Stimulated activated CD8-positive, alpha-beta memory T cell treated with anti-CD3 and anti-CD28 coated beads, Interleukin-4, amount 100 ng/mL, for 48 hours (primary cell): ENCODE measurements at places on chromosomes 4 and X.

DNA sequence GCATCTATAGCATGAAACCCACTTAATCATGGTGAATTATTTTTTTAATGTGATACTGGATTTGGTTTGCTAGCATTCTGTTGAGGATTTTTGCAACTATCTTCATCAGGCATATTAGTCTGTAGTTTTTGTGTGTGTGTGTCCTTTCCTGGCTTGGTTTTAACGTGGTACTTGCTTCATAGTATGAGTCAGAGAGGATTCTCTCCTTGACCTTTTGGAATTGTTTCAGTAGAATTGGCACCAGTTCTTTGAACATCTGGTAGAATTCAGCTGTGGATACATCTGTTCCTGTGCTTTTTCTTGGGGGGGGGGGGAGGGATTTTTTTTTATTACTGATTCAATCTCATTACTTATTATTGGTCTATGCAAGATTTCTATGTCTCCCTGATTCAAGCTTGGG is 232.0 kb upstream of the KLF8 start:
- no peak for DNase-seq

- DNase-seq = peak; percentile 36
Observed at GRCh38 chrX:103607364-103608305, at the start of gene TCEAL3. Gene TCEAL3, plus strand, starts transcription at chrX:103607963. Its CDS starts 1,102 bp downstream, at chrX:103609065.

DNA sequence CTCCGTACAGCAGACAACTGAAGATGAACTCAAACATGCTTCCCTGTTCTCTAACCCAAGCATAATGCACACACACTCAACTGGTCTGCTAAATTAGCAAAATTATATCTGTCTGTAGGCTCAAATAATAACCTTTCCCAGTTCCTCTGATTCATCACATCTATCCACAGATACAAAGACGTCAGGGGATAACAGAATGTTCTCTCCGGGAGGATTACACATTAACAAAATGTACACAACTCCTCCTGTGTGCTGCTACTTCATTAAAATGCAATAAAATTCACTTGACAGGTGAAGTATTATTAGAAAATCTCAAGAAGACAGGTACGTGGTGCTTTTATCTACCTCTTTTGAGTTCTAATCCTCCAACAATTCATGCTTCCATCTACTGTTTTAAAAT is 57.4 kb downstream of the FAT1 start:
- DNase-seq = no peak

DNA sequence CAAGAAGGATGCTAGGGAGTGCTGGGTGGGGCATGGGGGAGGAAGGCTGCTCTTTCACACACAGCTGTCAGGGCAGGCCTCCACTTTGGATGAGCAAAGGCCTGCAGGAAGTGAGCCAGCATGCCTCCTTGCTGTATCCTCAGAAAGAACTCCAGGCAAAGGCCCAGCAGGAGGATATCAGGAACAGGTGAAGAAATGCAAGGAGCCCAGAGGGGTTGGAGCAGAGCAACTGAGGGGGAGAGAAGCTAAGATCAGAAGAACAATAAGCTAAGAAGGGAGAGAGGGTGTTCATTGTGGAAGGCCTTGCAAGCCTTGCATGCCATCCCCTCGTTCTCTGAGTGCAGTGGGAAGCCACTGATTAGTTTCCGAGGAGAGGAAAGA is 115.1 kb downstream of the CAMK2D start:
- no peak for DNase-seq

DNA sequence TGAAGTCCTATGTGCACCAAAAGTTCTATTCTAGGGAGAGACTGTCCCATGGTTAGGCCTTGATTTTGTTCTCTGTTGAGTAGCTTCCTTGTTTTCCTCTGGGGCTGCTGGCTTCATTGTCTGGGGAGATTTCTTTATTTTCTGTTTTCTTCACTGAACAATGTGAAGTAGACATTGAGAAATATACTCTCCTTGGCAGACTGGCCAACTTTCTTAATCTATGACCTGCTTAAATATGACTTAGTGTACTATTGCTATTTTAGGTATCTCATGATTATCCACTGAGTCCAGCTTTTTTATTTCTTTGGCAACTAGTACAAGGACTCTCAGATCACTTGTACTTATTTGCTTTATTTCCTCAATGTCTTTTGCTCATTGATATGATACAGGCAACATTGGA is 1594.6 kb downstream of the ARAP2 start:
- DNase-seq = no peak

- no peak for DNase-seq
Observed at GRCh38 chr4:118981171-118981838, 92.7 kb downstream of the SYNPO2 start.

DNA sequence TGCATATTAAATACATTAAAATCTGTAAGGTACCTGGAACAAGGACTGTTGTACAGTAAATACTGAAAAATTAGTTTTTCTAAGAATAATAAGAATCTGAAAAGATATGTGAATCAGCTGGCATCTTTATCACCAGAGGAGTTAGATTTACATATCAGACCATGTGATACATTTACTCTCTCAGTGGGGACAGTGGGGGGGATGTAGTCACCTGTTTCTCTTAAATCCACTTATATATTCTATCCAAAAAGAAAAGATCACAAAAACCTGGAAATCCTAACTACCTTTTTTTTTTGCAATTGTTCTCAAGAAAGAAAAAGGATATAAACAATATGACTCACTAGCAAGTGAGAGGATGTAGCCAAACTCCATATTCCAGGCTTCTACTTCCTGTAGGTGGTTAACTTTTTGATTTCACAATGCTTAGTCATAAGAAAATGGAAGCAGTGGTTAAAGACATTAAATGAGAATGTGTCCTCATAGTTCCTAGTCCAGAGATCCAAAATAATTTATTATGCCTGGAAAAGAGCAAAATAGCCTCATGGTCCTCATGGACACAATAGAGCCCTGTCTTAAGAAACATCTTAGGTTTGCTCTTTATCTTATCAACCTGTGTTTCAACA is 22.5 kb upstream of the MYOZ2 start:
- DNase-seq = no peak

DNA sequence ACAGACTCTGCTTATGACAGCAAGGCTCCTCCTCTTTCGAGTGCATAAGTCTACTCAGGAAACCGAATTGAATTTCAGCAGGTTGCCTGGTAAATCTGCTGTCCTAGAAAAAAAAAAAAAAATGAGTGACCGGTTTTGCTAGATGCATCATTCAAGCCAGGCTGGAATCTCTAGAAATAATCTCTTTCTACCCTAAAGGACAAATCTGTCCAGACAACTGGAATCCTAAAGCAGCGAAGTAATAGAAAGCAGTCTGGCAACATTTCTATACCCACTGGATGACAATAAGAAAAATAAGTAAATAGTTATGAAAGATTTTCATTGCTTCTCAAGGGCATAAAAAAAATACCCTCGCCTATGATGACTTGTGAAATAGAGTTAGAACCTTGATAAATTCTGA is 703.5 kb downstream of the RPA4 start:
- no peak for DNase-seq

- no peak for DNase-seq
Observed at GRCh38 chrX:130287071-130287770, 18.5 kb upstream of the ZNF280C start.

- no peak for DNase-seq
Observed at GRCh38 chr4:78656968-78657445, 105.4 kb downstream of the ANXA3 start.

DNA sequence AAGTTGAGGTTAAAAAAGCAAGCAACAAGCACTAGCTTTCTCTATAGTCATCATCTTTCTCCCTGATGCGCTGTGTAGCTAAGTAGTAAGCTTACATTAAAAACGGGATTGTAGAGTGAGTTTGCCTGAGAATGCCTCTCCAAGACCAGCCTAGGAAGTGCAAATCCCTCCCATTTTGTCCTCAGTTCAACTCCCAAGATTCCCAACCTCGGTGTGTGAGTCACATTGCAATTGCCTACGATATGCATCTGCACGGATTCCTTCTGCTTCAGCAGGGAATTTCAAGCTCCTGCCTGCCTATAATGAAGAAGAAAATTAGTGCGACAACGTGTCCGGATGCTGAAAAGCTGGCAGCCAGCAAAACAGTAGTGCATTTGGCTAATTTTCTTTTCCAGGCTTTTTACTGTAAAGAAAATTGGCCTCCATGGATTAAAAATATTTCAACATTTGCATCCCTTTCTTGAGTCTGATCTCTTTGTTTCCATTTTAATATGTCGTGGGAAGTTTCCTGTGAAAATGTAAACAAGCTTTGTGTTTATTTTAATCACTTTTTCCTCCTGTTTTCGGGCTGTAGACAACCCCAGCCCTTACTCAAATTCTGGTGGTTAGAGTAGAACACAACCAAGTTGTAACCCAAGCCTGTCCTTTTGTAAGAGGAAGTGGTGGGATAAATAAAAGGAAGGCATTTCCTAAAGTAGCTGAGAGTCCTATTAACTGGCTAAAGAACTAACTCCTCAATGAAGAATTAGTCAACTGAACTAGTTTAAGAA is 58.4 kb upstream of the TET2 start:
- no peak for DNase-seq

- DNase-seq = peak; percentile 81
Observed at GRCh38 chr4:2936773-2937145, 26.4 kb downstream of the NOP14 start.

DNA sequence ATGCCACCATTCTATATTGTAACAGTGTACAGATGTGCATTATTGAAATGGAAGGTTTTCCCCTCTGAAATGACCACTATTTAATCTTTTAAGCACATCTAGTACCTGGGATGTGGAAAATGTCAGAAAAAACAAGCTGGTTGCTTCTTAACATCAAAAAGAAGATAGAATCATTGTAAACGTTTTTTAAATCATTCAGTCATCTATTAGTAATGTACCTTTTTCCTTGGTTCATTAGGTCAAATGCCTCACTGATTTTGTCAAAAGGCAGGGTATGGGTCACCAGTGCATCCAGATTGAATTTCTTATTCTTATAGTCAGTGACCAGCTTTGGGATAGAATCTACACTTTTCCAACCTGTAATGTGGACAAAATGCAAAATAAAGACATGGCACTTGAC is 17.7 kb downstream of the ADH4 start:
- no peak for DNase-seq

DNA sequence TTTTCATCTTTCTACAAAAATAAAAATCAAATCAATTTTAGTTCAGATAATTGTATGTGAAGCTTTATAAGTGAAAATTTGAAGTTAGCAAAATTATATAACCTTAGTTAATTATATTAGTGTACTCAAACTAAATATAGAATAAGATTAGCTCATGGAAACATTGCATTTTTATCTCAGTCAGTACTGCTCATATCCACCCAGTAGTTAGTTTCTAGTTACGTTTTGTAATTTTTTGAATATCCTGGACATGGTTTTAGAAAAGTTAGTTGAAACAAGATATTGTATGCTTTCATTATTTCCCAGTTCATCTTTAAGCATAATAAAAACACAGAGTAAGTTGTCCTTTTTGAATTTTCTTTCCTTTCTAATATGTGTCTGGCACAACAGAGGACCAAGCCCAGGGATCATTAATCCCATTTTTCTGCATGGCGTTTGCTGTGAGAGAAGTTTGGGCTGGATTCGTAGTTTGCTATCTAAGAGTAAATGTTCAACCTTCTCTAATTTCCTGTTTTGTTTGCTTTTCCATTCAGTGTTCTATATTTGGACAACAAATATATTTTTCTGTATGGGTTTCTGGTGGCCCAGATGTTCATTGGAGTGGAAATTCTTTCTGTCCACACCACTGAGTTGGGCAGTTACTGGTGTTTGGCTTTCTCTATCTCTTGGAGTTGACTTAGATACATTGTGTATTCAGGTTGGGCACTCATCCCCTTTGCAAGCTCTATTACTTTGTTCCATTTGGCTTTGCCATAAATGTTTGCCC is 12.1 kb downstream of the TBL1X start:
- DNase-seq = no peak

DNA sequence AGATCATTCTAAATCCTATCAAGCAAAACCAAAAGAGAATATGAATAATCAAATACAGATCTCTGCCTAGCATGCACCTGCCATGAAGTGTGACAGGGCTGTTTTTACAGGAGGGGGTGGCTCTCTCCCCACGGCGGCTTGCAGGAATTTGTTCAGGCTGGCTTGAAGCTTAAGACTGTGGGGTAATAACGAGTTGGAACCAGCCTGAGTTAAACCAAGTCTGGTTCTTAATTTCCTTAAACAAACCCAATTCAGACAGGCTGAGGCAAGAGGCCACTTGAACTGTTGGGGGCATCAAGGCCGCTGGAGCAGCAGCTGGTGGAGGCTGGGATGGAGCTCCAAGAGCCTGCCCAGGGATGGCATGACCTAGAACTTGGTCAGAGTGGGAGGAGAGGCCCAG is 45.1 kb upstream of the LGI2 start:
- no peak for DNase-seq

DNA sequence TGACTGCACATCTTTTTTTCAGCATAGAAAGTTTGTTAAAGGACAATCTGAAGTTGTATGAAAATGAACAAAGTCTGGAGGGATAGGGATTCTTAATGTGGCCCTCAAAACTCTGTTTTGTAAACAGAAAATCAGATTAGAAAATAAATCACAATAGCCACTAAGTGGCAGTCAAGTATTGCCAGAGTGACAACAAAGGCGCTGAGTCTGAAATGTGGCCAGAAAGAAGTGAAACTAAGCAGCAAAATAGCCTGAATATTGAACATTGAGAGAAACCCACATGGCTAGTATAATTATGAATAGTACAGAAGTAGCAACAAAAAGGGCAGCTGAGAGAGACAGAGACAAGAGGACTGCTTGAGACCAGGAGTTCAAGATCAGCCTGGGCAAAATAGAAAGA is 81.1 kb upstream of the CT45A1 start:
- no peak for DNase-seq

DNA sequence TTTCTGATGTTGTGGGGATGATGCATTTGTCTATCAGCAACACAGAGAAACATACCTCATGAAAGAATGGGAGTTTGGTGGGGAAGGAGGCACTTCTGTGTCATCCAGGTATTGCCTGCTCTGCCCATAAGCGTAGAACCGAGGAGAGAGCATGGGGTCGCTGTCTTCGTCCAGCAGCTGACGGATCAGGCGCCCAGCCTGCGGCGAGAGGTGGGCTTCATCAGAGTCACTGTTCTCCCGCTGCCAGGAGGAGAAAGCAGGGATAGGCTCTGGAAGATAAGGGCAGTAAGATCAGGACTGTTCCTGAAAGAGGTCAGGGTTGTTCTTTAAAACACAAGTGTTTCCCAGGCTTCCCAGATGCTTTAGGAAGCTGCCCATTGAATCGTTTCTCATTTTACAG is 52.7 kb upstream of the NAP1L5 start:
- no peak for DNase-seq

GRCh38 chrX:109190542-109190941 is 291.3 kb downstream of the GUCY2F start:
- DNase-seq = no peak

- no peak for DNase-seq
Observed at GRCh38 chrX:118739577-118739976, 12.2 kb downstream of the IL13RA1 start.
